ENCODE measurements at places on chromosomes 5 and 9. TPM values are rescaled to one million over a fixed set of nuclear protein-coding genes. Genes with fewer than 3 reads are reported as not detected.

ZNF300 gene
- 2.6 TPM for total RNA-seq

C6 gene
- 20.7 TPM for total RNA-seq

SPATA31D4 gene
- not detected for total RNA-seq

CACNA1B gene
- not detected for total RNA-seq

CCDC192 gene
- total RNA-seq, result not detected

ARHGEF28 gene
- 1.2 TPM for total RNA-seq

ENG gene
- 213 TPM for total RNA-seq

ZNF483 gene
- 0.68 TPM for total RNA-seq

BRD3OS gene
- 24.7 TPM for total RNA-seq

KLHL3 gene
- total RNA-seq, result 2.6 TPM

TMEM252 gene
- total RNA-seq, result not detected

FBP2 gene
- not detected for total RNA-seq

PLAC8L1 gene
- not detected for total RNA-seq

ECM2 gene
- 39.1 TPM for total RNA-seq

RAB14 gene
- 30.3 TPM for total RNA-seq

NXNL2 gene
- total RNA-seq, result not detected

SOX30 gene
- total RNA-seq, result not detected

AQP7 gene
- 3.7 TPM for total RNA-seq

SARDH gene
- 16.3 TPM for total RNA-seq

IFNE gene
- 0.56 TPM for total RNA-seq

DAB2 gene
- 166 TPM for total RNA-seq

IL9 gene
- total RNA-seq, result not detected

SCGB3A2 gene
- not detected for total RNA-seq

DIAPH1 gene
- 32.1 TPM for total RNA-seq

TMEM215 gene
- total RNA-seq, result not detected

SYK gene
- total RNA-seq, result not detected

DDX4 gene
- total RNA-seq, result not detected

CMBL gene
- 24.8 TPM for total RNA-seq

HSD17B3 gene
- total RNA-seq, result not detected
